Stimulated activated CD4-positive, alpha-beta T cell treated with anti-CD3 and anti-CD28 coated beads, TNF-alpha, amount 100 ng/mL, for 1 hour (primary cell): ENCODE measurements at places on chromosomes 2 and 18.
A peak's percentile ranks its signal among the peaks of the same experiment; 100 is the strongest.

- DNase-seq = no peak
These were observed 214.2 kb upstream of the ETAA1 start for GRCh38 chr2:67182884-67183283.

- DNase-seq = no peak
These were observed 192.4 kb upstream of the ERBB4 start for GRCh38 chr2:212730994-212731393.

GRCh38 chr2:235619544-235619943 is 125.7 kb downstream of the AGAP1 start:
- DNase-seq = no peak

DNA sequence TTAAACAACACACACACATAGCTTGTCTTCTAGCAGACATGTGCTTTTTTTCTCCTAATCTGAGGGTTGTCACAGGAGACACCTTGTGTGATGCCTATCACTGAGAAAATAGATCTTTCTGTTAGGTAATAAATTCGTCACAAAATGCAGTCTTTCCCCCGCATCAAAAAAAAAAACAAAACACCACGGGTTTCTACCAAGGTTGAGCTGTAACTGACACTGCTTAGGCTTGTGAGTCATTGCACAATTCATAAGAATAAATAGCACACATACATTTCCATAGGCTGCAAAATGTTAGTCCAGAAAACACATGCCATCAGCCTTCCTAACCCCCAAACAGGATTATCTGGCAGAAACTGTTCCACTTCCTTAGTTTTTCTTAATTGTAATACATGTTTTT is 6.5 kb downstream of the TMEM163 start:
- no peak for DNase-seq

DNA sequence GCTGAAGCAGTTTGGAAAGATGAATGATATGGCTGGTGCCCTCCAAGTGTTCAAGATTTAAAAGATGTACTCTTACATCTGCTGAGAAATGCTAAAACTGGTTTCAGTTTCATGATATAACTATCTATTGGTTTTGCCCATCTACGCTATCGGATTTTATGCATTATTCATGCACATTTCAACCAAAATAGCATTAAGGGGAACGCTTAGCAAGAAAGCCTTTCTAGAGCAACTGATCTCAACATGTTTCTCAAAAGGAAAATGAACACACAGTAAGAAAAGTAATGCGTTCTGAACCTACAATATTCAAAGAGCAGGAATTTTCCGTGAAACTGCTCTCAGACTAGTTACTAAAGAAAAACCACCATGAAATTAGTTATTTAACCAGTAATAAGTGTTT is 93.9 kb downstream of the CABYR start:
- no peak for DNase-seq

GRCh38 chr18:7987284-7987976 is 420.3 kb downstream of the PTPRM start:
- no peak for DNase-seq

GRCh38 chr2:176935543-176936102 is 277.0 kb upstream of the HNRNPA3 start:
- no peak for DNase-seq

GRCh38 chr18:56188529-56189275 is 449.7 kb downstream of the TXNL1 start:
- no peak for DNase-seq

GRCh38 chr2:186940463-186940862 is 91.5 kb upstream of the ZSWIM2 start:
- DNase-seq = no peak

GRCh38 chr2:15631883-15632282 is 40.2 kb downstream of the DDX1 start:
- DNase-seq = no peak

GRCh38 chr2:205435970-205436369 is 246.3 kb upstream of the NRP2 start:
- DNase-seq = no peak

DNA sequence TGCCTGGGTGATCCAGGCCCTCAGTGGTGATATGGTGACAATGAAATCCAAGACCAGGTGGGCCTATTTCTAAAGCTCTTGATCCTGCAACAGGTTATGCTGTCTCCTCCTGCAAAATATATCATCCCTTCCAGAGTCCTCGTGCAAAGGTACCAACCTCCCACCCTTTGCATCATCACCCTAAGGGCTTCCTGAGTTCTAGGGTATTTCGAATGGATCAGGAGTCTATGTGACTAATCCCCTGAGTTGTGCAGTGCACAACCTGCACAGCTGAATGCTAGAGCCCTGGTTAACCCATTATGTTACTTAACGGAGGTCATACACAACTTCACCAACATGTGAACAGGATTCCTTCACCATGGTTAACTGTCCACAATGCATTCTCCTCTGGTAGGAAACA is 13.4 kb upstream of the NPAS2 start:
- no peak for DNase-seq

DNA sequence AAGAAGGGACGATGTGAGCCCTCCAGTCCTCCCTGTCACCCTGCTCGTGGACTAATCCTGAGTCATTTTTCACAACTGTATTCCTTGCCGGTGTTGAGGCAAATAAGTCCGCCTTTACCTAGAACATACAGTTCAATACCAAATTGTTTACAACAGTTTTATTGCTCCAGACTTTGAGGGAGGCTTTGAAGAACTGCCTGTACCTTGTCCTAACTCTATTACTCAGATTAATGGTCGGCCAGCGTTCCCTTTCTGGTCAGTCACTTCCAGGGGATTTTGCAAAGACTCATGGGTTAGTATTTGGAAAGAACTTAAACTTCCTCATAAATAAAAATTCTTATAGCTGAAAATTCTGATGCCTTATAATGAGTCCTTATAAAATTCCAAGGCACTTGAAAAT is 85.1 kb upstream of the ZNF532 start:
- DNase-seq = no peak

GRCh38 chr2:132824716-132825115 is 154.7 kb upstream of the LYPD1 start:
- DNase-seq = no peak

DNA sequence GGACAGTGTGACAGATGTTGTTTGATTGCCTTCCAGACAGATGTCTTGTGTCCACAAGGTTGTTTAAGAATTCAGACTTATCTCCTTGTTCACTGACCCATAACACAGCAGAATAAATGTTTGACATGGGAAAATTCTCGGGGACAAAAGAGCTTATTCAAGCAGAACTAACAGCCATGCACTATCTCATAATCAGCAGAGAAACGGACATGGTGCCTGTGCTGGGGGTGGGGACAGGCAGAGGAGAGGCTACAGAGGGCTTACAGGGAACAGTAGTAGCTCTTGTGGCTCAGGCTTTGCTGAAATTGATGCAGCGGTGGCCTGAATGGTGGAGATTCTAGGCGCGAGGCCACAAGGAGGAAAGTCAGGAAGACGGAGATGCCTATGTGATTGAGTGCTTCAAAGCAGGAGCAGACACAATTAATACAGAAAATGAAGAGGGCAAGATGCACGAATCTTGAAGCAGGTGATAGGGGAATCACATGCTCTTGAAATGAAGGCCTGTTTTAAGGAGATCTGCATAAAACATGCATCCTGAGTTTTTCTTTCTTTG is 62.0 kb upstream of the CAB39 start:
- no peak for DNase-seq

GRCh38 chr2:50448556-50448955 is 583.4 kb downstream of the NRXN1 start:
- no peak for DNase-seq

GRCh38 chr2:6471419-6471818 is 394.3 kb downstream of the CMPK2 start:
- DNase-seq = no peak

DNA sequence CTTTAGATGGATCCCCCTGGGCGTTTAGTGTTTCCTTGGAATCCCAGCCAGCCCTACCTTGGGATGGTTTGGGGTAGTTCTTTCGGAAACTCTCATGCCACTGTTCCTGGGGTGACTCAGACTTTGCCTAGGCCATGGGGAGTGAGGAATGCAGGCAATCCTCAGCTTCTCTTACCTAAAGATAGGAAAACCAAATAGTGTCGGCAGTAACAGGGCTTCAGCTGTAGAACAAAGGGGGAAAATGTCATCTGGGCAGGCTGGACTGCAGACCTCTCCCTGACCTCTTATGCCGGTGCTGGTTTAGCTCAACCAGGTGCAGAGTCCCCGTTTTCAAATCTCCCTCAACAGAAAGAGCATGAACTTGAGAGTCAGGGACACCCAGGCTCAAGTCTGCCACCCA is 252.1 kb downstream of the TSN start:
- DNase-seq = no peak

GRCh38 chr2:62426154-62426912 is 79.7 kb downstream of the TMEM17 start:
- no peak for DNase-seq

DNA sequence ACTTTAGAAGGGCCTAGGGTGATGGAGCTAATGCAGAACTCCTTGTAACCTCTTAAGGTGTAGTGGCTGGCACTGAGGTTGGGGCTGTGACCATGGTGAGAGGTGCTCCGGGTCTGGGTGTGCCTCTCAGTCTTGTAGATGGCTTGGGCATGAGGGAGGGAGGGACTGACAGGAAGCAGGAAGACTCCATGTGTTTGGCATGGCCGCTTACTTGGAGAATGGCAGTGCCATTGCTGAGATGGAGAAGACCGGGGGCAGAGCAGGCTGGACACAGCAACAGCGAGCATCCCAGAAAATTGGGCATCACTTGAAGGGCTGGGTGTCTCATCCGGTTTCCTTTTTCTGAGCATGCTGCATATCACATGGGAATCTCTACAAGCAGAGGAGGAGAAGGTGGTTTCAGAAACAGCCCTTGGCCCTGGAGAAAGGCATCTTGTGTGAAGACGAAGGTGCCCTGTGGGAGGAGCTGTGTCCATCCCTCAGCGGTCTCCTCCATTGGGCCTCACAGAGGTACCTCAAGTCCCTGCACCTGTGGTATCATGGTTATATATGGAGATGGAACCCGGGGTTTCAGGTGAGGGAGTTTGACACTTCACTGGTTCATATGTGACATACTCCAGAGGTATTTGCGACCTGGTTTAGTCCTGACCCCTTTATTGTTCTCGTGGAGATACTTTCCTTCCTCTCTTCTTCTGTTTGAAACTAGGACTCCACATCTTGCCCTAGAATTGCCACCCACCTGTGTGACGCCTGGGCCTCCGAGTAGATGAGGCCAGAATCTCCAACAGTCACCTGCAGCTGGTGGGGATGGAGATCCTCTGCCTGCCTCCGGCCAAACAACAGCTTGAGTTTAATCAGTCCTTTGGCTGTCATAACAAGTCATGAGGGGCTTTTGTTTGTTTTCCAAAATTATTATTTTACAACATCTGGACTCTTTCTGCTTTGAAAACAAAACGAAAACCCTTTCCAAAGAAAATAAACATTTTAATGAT is 45.6 kb downstream of the INPP4A start:
- no peak for DNase-seq

DNA sequence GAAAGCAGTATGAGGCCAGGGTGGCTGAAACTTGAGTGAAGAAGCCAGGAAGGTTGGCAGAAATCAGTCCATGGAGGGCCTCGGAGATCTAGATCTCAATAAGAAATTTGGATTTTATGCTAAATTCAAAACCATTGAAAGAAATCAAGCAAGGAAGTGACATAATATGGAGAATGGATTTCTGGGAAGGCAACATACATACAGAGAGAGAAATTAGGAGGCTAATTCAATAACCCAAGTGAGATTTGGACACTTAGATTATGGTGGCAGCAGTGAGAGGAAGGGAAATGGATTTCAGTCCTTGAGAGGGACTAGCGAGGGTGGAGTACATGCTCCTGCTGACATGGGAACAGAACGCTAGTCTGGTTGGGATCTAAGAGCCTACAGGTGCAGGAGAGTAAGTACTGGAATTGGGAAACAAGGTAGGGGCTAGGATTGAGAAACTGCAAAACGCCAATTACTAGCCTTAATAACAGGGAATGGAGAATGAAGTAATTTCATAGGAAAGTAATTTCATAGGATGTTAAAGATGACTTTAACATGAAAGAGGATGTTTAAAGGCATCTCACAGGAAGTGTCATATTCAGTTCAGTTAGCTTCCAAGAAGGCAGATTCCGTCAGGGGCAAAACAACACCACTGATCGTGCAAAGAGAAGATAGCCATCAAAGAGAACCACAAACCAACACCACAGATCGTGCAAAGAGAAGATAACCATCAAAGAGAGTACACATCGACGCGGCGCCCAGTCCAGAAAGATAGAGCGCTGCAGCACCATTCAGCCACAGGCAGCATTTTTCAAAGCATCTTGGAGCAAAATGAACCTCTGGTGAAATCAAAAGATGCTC is 27.2 kb downstream of the CDKL4 start:
- DNase-seq = peak; percentile 9

DNA sequence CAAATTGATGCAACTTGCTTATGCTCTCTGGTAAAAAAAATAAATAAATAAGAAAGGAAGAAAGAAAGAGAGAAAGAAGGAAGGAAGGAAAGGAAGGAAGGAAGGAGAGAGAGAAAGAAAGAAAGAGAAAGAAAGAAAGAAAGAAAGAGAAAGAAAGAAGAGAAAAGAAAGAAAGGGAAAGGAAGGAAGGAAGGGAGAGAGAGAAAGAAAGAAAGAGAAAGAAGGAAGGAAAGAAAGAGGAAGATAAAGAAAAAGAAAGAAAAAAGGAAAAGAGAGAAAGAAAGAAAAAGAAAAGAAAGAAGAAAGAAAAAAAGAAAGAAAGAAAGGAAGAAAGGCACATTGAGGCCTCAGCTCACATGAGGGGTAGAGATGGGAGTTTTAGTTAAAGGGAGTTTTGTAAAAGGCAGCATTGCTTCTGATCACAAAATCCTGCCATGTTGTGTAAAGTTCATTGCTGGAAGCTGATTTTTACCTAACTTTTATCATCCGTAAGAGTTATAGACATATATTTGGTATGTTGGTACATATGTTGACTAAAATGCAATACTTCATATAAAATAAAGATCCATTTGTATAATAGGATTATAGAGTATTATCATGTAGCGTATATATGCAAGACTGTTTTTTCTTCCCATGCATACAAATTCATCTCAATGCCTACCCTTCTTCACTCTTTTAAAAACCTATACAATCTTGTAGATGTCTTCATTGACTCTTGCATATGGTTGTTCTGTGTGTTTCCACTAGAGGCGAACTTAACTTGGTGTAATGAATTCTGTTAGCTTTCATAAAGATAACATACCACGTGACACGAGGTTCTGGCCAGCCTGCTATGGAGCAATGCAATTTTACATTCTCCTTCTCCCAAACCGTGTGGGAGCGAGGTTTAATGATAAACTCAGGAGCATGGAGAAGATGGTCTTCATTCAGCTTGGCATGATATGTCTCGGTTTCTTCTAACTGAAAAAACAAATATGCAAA is 32.8 kb downstream of the MYOM1 start:
- no peak for DNase-seq

GRCh38 chr18:4400911-4401310 is 54.2 kb downstream of the DLGAP1 start:
- DNase-seq = no peak
